ENCODE measurements at places on chromosomes 6 and 20.
A peak's percentile ranks its signal among the peaks of the same experiment; 100 is the strongest.

- DNase-seq, result no peak
Measured at GRCh38 chr6:135310291-135310690, 129.2 kb downstream of the MYB start.

GRCh38 chr6:11810039-11810541 is 31.5 kb upstream of the ADTRP start:
- no peak for DNase-seq

DNA sequence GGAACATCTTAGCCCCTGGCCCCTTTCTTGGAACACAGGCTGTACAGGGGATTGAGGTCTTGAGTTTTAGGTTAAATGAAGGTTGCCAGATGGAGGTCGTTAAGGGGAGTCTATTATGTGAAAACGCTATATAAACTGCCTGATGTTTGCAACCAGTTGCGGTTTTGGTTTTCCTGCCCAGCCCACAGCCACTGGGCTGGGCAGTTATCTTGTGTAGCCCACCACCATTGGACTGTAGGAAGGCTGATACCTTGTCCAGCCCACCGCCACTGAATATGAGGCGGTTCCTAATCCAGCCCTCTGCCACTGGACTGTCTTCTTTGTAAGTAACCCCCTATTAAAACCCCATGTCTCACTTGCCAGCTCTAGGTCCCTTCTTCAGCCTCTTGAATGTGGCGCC is 42.3 kb upstream of the COL21A1 start:
- DNase-seq, result peak; percentile 1

DNA sequence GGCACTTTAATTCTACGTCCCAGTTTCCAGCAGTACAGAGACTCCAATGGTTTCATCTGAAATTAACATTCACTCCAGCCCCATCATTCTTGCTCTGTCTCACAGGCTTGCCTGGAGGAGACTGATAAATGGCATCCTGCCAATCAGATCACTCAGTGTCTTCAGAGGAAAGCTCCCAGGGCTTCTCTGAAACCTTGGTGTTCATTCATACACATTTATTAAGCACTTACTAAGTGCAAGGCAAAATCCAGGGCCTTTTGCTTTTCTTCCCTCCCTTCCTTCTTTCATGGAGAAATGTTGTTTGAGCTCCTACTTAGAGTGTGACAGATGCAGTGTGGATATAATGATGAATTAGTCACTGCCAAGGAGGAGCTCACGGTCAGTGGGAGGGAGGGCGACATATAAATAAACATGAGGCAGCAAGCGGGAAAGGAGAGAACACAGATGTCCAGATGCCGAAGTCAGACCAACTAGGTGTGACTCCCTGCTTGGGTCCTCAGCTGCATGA is 106.7 kb upstream of the DTNBP1 start:
- DNase-seq, result no peak

- no peak for DNase-seq
Measured at GRCh38 chr20:47929368-47930115, 144.3 kb upstream of the SULF2 start.

DNA sequence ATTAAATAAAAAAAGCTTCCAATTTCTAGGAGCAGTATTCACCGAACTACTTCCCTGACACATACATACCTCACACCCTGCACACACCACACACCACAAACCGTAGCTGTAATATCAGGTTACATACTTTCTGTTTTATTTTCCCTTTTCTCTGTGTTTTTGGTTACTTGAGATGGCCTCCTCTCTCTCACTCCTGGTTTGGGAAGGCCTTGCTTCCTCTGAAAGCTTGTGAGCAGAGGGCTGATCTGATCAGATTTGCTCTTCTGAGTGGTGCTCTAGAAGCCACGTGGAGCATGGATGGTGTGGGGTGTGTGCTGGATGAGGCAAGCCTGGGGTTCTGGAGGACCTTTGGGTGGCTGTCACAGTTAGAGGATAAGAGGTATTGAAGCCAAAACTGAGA is 20.9 kb downstream of the UTRN start:
- DNase-seq, result no peak

Measured in KG1 (cell line).